ENCODE measurements at places on chromosomes 2 and 18. TPM values are rescaled to one million over a fixed set of nuclear protein-coding genes. Genes with fewer than 3 reads are reported as not detected.

- DNase-seq, result no peak
- H3K27ac ChIP-seq, result no peak overlapping the region
- no peaks in the 10 kb centered on the region for H3K36me3 ChIP-seq
- H3K4me3 ChIP-seq, result no peak overlapping the region
Measured at GRCh38 chr2:36387258-36387916, 31.8 kb downstream of the CRIM1 start.

GRCh38 chr18:10420561-10421352, 33.7 kb upstream of the APCDD1 start:
- H3K27me3 ChIP-seq, result no peaks in the 10 kb centered on the region
- no peak overlapping the region for H3K27ac ChIP-seq
- H3K4me3 ChIP-seq, result no peak overlapping the region

- H3K36me3 ChIP-seq, result peaks cover 4% of the 10 kb centered on the region
- H3K27me3 ChIP-seq, result peaks cover 62% of the 10 kb centered on the region
- peaks cover 26% of the 10 kb centered on the region for H3K4me1 ChIP-seq
- H3K4me3 ChIP-seq, result no peak overlapping the region
- DNase-seq, result no peak
Measured at GRCh38 chr2:145412155-145412554, 892.2 kb upstream of the ZEB2 start.

- no peaks in the 10 kb centered on the region for H3K36me3 ChIP-seq
- no peak overlapping the region for H3K4me3 ChIP-seq
- H3K27me3 ChIP-seq, result no peaks in the 10 kb centered on the region
- no peak overlapping the region for H3K27ac ChIP-seq
Measured at GRCh38 chr2:16565481-16565880, 100.2 kb downstream of the CYRIA start.

GRCh38 chr2:46686811-46687210, 207.4 kb downstream of the TMEM247 start:
- no peak overlapping the region for H3K4me3 ChIP-seq
- DNase-seq, result no peak
- H3K27me3 ChIP-seq, result peaks cover 27% of the 10 kb centered on the region
- H3K27ac ChIP-seq, result no peak overlapping the region

The ZC3H6 gene
- 8.0 TPM for total RNA-seq

- no peak overlapping the region for H3K4me3 ChIP-seq
- DNase-seq, result no peak
- H3K27me3 ChIP-seq, result no peaks in the 10 kb centered on the region
- H3K27ac ChIP-seq, result no peak overlapping the region
- no peaks in the 10 kb centered on the region for H3K4me1 ChIP-seq
Measured at GRCh38 chr2:238132463-238133450, 5.7 kb upstream of the KLHL30 start.

- H3K4me1 ChIP-seq, result peaks cover 16% of the 10 kb centered on the region
- H3K4me3 ChIP-seq, result no peak overlapping the region
- H3K27me3 ChIP-seq, result peaks cover 20% of the 10 kb centered on the region
- H3K36me3 ChIP-seq, result no peaks in the 10 kb centered on the region
Measured at GRCh38 chr2:202373490-202373889, 2.6 kb upstream of the BMPR2 start.

The ANKRD36 gene
- total RNA-seq, result 47.5 TPM

The COPS9 gene
- 112 TPM for total RNA-seq
